Esophagus mucosa (tissue), 1 donor: ENCODE measurements at places on chromosomes 3 and 15. TPM values are rescaled to one million over a fixed set of nuclear protein-coding genes. Genes with fewer than 3 reads are reported as not detected.

GRCh38 chr3:17307482-17307881, 422.7 kb downstream of the PLCL2 start:
- no peak for ATAC-seq

CCR4 gene
- total RNA-seq, result 0.40 TPM

- no peak for ATAC-seq
These were observed 223.8 kb upstream of the DNAJC19 start for GRCh38 chr3:181213347-181213746.

TMEM212 gene
- total RNA-seq, result not detected

GRCh38 chr3:15861163-15861562, 63.4 kb upstream of the ANKRD28 start:
- no peak for ATAC-seq

DNA sequence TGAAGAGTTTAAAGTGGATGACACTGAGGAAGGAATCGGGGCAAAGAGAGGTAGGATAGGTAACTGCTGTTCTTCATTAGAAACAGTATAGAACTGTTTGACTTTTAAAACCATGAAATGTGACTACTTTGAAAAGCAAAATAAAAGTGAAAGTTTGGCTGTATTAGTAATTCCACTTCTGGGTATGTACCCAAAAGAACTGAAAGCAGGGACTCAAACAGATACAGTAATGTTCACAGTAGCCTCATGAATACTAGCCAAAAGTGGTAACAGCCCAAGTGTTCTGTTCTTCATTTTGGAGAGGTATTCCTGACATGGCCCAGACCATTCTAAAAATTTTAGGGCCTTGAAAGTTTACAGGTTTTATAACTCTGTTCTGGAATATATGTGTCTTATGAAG, 1055.4 kb downstream of the TBL1XR1 start:
- no peak for ATAC-seq

DNA sequence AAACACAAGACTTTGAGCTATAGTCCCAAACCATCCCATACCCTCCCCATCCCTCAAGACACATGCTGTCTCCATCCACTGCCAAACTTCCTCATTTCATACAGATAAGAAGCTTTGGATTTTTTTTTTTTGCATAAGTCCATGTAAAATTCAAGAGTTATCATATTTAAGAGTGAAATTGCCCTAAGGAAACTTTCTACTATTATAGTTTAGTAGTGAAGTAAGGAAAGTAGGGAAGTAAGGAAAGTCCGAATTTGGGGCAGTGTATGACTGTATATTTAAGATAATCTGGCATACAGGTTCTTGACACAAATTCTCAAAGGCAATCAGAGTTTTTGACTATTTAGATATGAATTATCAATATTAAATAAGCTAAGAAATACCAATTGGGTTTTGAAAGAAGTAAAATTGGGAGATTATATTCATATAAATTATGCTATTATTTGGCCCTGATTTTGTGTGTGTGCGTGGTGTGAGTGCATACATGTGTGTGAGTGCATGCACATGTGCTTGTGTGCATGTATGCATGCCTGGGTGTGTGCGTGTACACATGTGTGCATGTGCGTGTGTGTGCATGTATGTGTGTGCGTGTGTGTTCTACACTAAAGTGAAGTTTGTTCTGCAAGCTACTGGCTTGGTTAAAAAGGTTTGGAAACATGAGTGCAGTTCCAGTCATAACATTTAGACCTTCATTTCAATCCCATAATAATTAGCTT, 83.6 kb upstream of the MBNL1 start:
- no peak for ATAC-seq

- ATAC-seq, result no peak
These were observed 4.0 kb upstream of the IL17RE start for GRCh38 chr3:9898467-9899241.

GRCh38 chr15:69810431-69811354, 287.0 kb downstream of the TLE3 start:
- ATAC-seq, result no peak

DNA sequence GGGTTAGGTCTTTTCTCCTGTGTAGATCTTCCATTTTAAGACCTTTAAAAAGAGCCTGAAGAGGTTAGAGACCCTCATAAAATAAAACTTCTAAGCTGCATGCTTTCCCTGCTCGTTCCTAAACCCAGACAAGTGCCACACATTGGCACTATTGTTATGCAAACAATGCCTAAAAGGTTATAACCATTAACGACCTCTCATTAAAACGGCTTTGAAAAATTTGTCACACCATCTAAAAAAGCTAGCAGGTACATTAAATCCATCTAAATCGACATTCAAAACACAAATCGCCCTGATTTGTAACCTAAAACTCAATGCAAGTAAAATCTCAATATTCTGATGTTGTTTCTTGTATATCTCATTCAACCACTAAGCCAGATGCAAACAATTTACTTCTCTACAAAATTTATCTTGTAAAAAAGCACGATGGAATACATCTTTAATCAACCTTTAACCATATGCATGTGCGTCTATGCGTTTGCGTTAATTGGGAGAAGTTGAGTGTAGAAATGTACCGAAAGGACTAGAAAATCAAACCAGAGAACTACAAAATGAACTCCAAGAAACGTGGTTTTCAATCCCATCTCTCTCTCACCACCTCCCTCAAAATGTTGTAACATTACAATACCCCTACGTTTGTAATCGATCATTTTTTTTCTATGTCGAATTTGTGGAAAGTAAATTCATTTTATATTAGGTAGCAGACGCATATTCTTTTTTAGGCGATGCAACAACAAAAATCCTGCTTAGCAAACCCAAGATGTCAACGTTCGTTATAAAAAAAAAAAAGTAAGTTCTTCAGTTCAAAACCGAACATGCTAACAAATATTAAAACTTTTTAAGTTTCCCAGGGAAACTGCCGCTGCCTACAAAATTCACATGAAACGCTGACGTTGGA, 1.2 kb downstream of the ALDH1A2 start:
- no peak for ATAC-seq

CLDN18 gene
- not detected for total RNA-seq

HES1 gene
- 95.2 TPM for total RNA-seq

DNA sequence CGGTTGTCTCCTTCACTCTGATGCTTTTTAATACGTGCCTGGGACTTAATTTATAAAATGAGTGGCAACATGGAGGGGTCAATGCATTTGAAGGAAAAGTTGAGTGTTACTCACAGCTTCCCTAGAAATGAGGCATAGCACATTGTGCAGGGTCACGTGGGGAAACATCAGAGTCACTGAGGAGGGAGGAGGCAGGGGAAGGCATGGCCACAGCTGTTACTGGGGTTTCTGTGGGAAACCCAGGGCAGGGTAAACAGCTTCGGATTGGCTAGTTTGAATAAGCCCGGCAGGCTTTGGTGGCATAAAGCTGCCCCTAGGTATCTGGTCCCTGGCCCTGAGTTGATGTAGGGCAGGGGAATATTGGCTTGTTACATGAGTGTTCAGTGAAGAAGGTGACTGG, 98.9 kb upstream of the ST8SIA2 start:
- ATAC-seq, result no peak

- no peak for ATAC-seq
These were observed 80.1 kb upstream of the FEZF2 start for GRCh38 chr3:62453448-62453847.

GP9 gene
- not detected for total RNA-seq

DNA sequence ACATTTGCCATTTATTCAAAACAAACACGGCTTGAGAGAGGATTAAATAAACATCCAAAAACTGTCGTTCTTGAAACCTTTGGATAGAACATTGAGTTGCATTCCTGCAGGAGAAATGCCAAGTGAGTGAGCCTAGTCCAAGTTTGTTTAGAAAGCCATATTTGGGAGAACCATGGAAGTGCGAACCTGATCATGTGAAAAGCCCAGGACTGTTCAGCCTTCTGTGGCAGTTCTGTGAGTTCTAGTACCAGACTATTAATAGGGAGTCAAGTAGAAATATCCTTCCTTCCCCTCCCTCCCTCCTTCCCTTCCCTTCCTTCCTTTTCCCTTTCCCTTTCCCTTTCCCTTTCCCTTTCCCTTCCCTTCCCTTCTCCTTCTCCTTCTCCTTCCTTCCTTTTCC, 470.4 kb downstream of the LPP start:
- no peak for ATAC-seq

BUB1B gene
- total RNA-seq, result 15.3 TPM

DNA sequence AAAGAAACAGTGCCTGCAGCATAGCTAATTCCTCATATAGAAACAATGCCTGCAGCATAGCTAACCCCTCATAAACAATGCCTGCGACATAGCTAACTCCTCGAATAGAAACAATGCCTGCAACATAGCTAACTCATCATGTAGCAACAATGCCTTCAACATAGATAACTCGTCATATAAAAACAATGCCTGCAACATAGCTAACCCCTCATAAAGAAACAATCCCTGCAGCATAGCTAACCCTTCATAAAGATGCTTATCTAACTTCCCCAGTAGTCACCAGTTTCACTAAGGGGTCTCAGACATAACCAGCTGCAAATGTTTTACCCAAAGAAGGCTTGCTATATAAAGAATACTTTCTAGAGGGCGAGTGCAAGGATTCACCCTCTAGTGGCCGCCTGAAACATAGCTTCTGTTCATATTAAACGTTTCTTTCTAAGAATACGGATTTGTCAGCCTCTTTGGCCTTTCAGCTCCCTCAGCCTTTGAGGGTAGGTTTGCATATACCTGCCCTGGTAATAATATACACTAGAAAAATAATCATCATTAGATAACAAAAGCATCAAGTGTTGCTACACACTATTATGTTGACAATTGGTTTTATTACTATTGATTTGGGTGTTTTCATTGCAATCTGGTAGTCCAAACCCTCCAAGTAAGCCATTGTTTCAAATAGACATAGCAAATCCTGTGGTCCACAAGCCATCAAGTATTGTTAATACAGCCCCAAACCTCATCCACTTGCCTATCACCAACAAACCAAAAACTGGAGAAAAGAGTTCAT, 44.4 kb upstream of the FAN1 start:
- ATAC-seq, result no peak
